ENCODE measurements at places on chromosomes 6 and 20.

- DNase-seq, result no peak
Measured at GRCh38 chr6:84581494-84582259, 182.7 kb downstream of the TBX18 start.

DNA sequence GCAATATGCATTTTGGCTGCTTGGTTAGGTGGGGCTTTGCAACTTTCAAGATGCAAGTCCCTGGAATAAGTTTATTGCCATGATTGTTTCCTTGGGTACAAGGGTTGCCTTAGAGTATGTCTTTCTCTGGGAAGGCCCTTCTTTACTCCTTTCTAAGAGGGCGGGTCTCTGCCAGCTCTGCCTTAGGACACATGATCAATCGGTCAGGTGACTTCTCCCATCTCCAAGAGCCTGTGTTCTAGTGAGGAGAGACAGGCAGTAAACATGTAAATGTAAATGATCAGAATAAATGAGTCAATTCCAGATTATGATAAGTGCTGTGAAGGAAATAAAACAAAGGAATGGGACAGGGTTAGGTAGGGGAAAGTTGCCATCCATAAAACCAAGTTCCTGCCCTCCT, 43.2 kb upstream of the BCAS1 start:
- no peak for DNase-seq

DNA sequence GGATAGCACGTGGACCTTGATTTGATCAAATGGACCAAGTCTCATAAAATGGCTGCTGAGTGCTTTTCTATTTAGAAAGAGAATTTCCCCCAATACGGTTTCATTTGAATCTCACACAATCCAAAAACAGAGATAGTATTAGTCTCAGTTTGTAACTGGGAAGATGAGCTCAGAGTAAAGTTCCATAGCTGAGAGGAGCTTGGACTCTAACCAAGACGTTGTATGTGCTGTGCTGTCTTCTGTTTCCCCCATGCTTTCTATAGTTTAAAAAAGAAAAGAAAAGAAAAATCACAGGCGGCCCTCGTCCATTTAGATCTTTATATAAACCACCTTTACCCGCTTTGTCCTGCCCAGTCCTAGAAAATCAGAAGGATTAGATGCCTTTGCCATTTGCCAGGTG, 58.1 kb downstream of the AKAP12 start:
- DNase-seq, result no peak

DNA sequence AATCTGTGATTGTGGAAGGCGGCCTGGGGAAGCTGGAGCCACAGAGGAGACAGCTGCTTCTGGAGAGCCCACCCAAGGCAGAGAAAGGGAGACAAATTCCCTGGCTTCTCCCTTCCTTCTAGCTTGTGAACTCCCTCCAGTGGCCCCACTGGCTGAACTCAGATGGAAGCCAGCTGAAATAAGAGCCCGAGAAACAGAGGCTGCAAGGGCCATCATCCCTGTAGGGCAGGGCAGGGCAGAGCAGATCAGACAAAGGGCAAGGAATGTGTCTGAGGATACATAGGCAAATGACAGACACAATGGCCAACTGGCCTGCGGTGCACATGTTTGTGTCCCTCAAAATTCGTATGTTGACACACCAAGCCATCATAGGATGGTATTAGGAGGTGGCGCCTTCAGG, 25.3 kb downstream of the MDFI start:
- no peak for DNase-seq

GRCh38 chr6:137660296-137660731, 166.1 kb upstream of the OLIG3 start:
- no peak for DNase-seq

- no peak for DNase-seq
Measured at GRCh38 chr20:50281831-50282591, 91.4 kb downstream of the CEBPB start.
